ENCODE measurements at places on chromosomes 3 and 15. TPM values are rescaled to one million over a fixed set of nuclear protein-coding genes. Genes with fewer than 3 reads are reported as not detected.

GRCh38 chr15:83106994-83107840, at the start of gene TM6SF1:
TSS of gene TM6SF1 (plus strand) at chr15:83107645. CDS start at chr15:83107681, 36 bp downstream.
- no peak for DNase-seq

CIDEC gene
- not detected for total RNA-seq

- no peak for DNase-seq
Observed at GRCh38 chr15:25597571-25597970, 158.7 kb upstream of the UBE3A start.

CTDSPL gene
- 54.9 TPM for total RNA-seq

DNA sequence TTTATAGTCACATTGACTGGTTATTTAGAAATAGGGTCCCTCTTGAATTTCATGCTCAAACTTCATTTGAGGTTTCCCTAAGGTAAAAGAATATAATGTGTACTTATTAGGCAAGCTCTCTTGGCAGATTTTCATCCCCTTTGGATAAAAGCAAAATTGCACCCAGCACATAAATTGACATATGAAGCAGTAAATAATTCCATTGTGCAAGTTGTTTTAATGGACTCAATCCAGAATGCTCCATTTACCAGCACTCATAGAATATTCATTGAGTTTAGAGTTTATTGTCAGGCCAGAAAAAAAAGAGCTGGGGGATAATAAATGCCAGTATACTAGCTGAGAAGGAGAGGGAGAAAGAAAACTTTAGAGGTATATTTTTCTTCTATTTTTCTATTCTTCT, 136.8 kb downstream of the TPRG1 start:
- DNase-seq, result no peak

- DNase-seq, result no peak
Observed at GRCh38 chr3:15426579-15427118, 695 bp downstream of the METTL6 start.
